B cell (primary cell): ENCODE measurements at places on chromosomes 3 and 15.

DNA sequence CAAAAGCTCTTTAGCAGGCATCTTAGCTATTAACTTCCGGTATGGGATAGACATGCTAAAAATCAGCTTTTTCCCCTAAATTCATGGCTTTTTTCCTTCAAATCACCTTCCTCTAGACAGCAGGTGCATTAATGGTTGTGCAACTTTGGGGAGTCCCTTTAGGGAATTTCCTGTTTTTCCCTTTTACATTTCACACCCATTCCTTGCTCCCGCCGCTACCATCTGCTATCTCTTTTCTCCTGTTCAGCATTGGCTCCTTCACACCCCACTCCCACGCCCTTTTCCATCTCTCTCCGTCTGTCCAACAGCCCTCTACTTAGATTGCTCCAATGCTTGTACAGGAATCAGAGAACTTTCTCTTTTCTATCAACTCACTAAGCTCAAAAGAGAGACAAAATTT is 43.4 kb downstream of the FEZF2 start:
- DNase-seq, result no peak
- H3K36me3 ChIP-seq, result no peaks in the 10 kb centered on the region
- H3K4me1 ChIP-seq, result no peaks in the 10 kb centered on the region
- H3K27me3 ChIP-seq, result no peaks in the 10 kb centered on the region

DNA sequence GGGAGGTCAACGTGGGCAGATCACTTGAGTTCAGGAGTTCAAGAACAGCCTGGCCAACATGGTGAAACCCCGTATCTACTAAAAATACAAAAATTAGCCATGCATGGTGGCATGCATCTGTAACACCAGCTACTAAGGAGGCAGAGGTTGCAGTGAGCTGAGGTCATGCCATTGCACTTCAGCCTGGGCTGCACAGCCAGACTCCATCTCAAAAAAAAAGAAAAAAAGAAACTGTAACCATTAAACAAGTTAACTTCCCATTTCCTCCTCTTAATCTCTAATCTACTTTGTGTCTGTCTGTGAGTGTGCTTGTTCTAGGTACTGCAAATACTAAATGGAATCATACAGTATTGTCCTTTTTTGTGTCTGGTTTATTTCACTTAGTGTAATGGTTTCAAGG is 2.7 kb downstream of the RBM6 start:
- H3K27me3 ChIP-seq, result no peaks in the 10 kb centered on the region
- H3K4me3 ChIP-seq, result no peak overlapping the region
- peak overlapping the region; percentile 57 for H3K27ac ChIP-seq
- peaks cover 3% of the 10 kb centered on the region for H3K36me3 ChIP-seq
- H3K4me1 ChIP-seq, result peaks cover 34% of the 10 kb centered on the region
- peak; percentile 46 for DNase-seq

DNA sequence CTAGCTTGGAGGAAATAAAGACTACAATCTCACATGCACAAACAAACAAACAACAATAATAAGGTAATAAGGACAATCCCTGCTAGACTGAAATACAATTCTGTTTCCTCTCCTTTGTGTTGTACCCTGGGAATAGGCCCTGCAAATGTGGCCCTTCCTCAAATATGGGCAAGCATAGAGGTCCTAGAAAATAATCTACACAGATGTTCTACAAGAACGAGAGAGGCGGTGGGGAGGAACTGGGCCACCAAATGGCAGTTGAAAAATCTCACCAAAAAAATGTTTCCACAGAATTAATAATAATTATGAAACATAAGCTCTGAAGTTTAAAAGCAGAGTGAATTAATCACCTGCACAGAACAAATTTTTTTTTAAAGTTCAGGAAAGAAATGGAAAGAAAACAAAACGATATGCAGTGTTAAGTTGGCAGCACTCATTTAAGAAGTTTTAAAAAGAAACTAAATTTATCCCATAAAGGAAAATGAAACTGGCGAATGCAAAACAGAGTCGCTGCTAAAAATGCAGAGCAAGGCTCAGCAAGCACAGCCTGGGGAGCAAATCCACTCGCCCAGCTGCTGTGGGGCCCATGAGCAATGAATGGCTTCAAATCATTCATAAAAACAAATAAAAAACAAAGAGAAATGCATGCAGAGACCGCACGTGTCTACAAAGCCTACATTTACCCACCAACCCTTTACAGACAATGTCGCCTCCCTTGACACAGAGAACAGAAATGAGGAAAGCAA is 475.4 kb downstream of the OCA2 start:
- H3K36me3 ChIP-seq, result no peaks in the 10 kb centered on the region
- no peak overlapping the region for H3K27ac ChIP-seq
- no peak overlapping the region for H3K4me3 ChIP-seq
- no peaks in the 10 kb centered on the region for H3K27me3 ChIP-seq

DNA sequence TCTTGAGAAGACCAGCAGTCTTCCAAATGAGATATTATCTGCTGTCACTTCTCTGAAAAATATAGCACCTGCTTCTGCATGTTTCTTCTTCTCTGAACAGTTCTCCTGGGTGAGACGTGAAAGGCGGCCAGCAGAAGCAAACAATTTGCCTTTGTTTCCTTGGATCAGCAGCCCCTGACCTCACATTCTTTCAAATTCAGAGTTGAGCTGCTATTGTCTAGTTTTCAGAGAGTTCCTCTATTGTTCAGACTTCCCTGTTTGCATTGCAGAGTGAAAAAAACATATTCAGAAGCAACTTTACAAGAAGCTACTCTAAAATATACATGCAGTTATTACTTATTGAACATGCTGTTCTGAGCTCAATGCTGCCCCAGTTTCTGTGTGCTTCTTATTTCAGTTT is 653.6 kb downstream of the NAALADL2 start:
- H3K4me1 ChIP-seq, result no peaks in the 10 kb centered on the region
- no peak overlapping the region for H3K4me3 ChIP-seq
- H3K27ac ChIP-seq, result no peak overlapping the region
- H3K36me3 ChIP-seq, result no peaks in the 10 kb centered on the region

DNA sequence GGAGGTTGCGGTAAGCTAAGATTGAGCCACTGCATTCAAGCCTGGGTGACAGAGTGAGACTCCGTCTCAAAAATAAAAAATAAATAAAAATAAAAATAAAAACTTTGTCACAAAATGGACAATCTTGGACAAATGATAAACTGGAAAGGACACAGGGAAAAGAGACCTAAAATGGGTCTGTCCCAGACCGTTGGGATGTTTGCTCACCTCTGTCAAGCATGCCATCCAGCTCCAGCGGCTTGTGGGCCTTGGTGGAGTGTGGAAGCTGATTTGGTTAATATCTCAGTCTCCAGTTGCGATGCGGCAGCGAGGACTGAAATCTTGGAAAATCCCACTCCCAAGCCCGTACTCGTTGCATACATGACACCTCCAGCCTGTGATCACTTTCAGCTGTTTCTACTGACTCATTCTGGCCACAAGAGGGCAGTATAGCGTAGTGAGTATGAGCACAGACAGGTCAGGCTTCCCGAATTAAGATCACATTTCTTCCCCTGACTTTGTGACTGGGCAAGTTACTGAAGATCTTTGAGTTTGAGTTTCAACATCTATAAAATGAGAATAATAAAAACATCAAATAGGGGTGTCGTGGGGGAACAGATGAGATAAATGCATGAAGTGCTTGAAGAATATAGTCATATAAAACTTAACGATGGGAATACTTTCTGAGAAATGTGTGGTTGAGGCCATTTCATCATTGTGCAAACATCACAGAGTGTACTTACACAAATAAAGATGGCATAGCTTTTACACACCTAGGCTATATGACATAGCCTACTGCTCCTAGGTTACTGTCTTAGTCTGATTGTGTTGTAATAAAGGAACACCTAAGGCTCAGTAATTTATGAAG is 19.6 kb upstream of the MOBP start:
- no peaks in the 10 kb centered on the region for H3K4me1 ChIP-seq
- peak; percentile 77 for DNase-seq
- no peak overlapping the region for H3K27ac ChIP-seq
- no peaks in the 10 kb centered on the region for H3K27me3 ChIP-seq

GRCh38 chr15:99017322-99017701 is 9.7 kb upstream of the PGPEP1L start:
- H3K4me1 ChIP-seq, result no peaks in the 10 kb centered on the region
- H3K27me3 ChIP-seq, result no peaks in the 10 kb centered on the region
- no peak for DNase-seq
- H3K4me3 ChIP-seq, result no peak overlapping the region
